ENCODE measurements at places on chromosomes 7 and 10.

- no peak for DNase-seq
These were observed 41.2 kb upstream of the PLPP4 start for GRCh38 chr10:120415709-120416330.

DNA sequence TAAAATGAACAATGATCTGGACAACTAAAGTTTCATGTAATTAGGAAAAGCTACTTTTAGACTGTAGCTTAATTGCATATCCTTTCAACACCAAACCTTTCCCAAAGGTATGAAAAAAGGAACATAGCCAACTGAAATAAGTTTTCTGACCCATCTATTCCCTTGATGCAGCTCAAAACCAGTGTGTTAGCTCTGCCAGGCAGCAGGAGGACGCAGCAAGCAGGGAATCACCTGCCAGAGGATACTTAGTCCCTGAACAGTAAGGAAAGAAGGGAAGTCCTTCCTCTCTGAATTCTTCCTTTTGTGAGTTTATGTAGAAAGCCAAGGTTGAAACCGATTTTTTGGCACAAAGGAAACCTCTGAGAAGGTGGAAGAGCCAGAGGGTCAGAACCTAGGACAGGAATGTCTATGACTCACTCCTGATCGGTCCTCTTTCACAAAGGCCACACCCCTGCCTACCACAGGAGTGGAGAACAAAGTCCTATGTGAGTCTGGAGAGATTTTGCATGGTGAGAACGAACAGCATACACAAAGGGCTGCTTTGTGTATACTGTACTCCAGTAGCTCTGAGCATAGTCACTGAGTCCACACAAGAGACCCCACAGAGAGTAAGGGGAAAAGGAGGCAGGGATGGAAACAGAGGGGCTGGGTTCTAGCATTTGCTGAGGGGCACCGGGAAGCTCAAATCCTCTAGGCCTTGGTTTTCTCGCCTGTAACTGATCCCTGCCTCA is 68.8 kb upstream of the GSDME start:
- DNase-seq, result no peak

- no peak for DNase-seq
These were observed 133.6 kb downstream of the BMPER start for GRCh38 chr7:34038816-34039470.

DNA sequence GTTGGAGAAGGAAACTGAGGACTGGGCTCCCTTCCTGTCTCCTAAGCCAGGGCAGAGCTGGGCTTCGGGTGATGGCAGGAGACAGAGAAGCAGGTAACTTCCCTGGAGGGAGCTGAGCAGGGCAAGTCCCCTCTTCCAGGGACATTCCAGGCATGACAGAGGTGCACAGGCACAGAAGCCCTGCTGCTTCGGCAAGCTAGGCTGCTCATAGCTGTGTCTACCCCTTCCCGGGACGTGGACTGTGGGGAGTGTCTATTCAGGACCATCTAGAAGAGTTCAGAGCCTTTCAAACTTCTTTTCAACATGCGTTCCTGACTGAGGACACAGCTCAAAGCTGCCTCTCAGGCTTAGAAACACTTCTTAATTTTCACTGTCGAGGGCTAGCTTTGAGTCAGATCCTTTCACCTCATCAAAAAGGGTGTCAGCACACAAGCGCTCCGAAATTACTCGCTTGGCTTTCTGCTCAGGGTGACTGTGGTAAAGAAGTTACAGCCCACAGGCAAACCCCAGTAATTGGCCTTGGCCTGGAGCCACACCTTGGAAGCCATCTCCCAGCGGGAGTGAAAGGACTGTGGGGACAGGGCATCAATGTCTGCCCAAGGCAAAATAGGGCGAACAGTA is 63.7 kb upstream of the STEAP1B start:
- DNase-seq, result no peak

DNA sequence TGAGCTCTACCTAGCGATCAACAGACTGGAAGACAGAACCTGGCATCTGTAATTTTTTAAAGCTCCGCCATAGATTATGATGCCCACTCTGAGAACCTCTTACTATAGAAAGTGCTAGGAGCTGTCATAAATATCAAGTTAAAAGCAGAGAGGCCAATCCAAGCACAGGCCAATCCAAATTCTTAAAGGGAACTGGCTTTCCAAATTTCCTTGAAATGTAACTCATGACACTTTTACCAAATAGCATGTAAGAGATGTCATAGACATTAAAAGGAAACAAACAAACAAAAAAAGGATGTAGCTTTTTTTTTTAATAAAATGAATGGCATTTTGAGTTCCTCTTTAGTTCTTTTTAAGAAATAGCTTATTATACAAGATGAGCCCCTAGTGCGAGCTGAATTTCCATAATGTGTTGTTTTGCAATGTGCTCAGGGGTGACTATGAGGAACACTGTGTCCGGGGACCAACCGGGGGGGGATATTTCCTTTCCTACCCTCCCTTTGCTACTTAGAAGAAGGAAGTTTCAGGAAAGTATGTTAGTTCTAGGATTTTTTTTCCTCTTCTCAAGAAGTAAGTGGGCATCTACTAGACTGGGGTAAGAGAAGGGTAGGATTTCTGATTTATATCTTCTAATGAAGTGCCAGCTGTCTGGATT is 23.7 kb upstream of the MRC1 start:
- DNase-seq, result no peak

GRCh38 chr7:67947646-67948045 is 951.0 kb downstream of the TYW1 start:
- no peak for DNase-seq

GRCh38 chr10:61933859-61934555 is 32.5 kb downstream of the ARID5B start:
- DNase-seq, result no peak

All from SHP77 treated with DMSO at 0.1 percent for 48 hours (cell line).